ENCODE measurements at places on chromosomes 2 and 18. TPM values are rescaled to one million over a fixed set of nuclear protein-coding genes. Genes with fewer than 3 reads are reported as not detected.

LAPTM4A gene
- 20.4 TPM for total RNA-seq

ADNP2 gene
- total RNA-seq, result 37.3 TPM

MOGAT1 gene
- not detected for total RNA-seq

GNLY gene
- 24.0 TPM for total RNA-seq

CREG2 gene
- total RNA-seq, result not detected

CYS1 gene
- total RNA-seq, result not detected

C2orf81 gene
- 6.4 TPM for total RNA-seq

ESPNL gene
- total RNA-seq, result 0.43 TPM

ATP6V1B1 gene
- 0.11 TPM for total RNA-seq

ADGRF3 gene
- total RNA-seq, result 7.5 TPM
